ENCODE measurements at places on chromosomes 7 and 10.

- no peak for DNase-seq
Observed at GRCh38 chr7:41760293-41760692, 57.4 kb upstream of the INHBA start.

- no peak for DNase-seq
Observed at GRCh38 chr7:98249106-98249505, 2.9 kb downstream of the TECPR1 start.

DNA sequence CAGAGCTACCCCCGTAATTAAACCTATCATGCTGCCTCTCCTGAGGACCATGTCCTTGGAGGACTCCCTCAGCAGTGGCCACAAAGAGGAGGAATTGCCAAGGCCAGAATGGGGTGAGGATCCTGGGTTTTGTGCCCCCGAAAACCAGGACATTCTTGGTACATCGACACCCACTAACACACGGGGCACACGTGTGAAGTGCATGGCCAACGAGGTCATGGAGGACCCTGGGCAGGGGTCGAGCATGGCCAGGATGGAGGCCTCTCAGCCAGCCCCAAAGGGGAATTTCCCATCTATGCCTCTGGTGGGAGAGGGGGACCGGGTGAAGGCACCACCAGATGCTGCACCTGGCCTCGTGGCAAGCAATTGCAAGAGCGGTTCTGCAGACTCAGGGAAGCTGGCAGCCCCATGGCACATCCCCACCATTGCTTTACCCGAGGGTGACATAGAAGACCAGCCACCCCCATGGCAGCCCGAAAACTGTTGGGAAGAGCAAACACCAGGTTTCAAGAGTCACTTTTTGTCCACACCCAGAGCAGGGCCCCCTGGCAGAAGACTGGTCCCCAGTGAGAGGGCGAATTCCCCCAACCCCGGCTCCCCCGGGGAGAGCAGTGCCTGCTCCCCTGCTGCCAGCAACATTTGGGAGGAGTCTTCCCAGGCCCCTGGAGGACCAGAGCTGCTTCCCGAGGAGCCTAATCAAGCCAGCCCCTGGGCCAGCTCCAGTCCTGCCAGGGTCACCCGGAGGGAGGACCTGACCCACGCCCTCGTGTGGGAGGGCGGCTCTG is 26.4 kb downstream of the C10orf71 start:
- no peak for DNase-seq

GRCh38 chr10:133421336-133422222 is 2.8 kb downstream of the SPRN start:
- DNase-seq: no peak

DNA sequence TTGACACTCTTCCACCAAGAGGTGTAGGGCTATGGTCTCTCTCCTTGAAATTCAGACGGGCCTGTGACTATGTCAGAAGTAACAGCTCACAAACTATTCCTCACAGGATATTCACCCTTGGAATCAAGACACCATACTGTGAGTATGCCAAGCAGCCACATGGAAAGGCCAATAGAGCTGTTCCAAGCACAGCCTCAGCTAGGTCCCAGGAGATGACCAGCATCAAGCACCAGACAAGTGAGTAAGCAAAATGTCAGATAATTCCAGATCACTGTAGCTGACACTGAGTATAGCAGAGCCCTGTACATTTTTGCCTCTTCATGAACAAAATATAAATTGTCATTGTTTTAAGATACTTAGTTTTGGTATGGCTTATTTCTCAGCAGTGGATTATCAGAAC is 88.1 kb upstream of the KCND2 start:
- peak; percentile 35 for DNase-seq

Measured in tibial artery (tissue), 4 donors.